ENCODE measurements at places on chromosomes 1 and 21.
A peak's percentile ranks its signal among the peaks of the same experiment; 100 is the strongest.

DNA sequence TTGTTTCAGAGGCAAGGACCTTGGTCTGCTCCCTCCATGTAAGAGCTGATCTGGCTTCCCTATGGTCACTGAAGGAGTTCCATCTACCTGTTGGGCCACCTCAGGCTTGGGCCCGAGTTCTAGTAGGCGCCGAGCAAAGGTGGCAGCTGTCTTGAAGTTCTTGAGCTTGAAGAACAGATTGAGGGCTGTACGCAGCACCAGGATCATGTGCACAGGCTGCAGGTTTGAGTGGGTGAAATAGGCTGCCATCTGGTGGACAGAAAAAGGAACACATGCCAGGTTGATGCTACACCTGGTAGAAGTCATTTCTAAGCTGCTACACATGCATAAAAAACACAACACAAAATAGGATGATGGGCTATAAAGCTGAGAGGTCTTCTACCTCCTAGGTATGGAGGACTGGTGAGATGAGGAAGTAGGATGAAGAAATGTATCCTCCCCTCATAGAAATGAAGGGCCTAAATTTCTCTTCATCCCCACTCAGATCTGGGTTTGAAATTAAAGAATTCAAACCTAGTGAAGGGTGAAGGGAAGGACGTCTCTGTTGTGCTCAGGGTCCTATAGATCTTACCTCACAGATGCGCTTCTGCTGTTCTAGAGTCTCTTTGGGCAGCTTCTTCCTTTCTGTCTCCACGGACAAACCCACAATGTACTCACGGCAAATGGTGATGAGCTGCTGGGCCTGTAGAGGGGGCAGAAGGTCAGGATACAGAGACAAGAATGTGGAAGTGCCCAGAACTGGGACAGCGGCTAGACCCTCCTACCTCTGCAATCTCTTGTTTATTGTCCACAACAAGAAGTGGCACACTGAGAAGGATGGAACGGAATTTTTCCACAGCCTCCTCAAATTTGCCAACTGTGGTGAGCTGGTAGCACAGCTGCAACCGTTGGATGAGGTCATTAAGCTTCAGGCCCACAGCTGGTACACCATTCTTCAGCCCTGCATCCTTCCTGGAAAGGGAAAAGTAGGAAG is 6.6 kb upstream of the PEX19 start:
- peak; percentile 62 for DNase-seq

DNA sequence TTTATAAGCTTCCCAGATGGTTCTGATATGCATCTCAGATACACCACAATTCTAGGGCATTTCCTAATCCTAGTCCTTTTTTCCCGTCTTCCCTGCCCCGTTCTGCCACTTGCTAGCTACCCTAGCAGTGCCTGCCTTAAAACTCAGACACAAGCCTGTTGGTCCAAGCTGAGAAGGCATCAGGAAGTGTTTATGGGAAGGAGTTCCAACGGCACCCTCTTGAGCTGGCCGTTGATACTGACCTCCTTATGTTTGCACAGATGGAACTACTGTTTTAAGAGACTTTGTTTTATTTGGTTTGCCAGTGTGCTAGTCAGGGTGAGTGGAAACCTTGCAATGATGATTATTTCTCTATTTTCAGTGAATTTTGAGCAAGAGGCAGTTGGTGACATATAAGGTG is 67.2 kb downstream of the UCK2 start:
- no peak for DNase-seq

- no peak for DNase-seq
Observed at GRCh38 chr1:226029093-226029496, 30.0 kb upstream of the SDE2 start.

GRCh38 chr1:85611425-85611824 is 30.9 kb downstream of the CCN1 start:
- DNase-seq = no peak

GRCh38 chr21:25568246-25568645 is 39.0 kb downstream of the MRPL39 start:
- peak; percentile 66 for DNase-seq

- no peak for DNase-seq
Observed at GRCh38 chr1:117567976-117568375, 37.9 kb upstream of the TENT5C start.

- DNase-seq = no peak
Observed at GRCh38 chr1:212355230-212355969, 59.3 kb downstream of the PACC1 start.

GRCh38 chr1:233238884-233239431 is 56.6 kb downstream of the PCNX2 start:
- DNase-seq = no peak

GRCh38 chr1:203589171-203589570 is 37.5 kb upstream of the ATP2B4 start:
- DNase-seq = no peak

DNA sequence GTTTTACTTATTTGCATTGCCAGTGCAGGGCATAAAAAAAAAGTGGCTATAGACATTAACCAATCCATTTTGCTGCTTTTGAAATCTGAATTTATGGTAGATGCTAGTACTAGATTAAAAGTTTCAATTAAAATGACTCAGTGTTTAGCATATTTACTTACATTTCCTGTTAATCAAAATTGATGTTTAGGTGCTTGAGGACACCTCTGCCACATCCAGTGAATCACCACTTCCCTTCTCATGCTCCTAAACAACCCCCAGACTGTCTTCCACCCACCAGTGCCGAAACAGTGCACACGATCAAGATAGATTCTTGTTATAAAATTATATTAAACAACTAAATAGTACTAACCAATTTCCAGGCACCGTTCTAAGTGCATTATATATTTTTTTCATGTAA is 32.7 kb downstream of the HSD17B7 start:
- no peak for DNase-seq

- no peak for DNase-seq
Observed at GRCh38 chr1:51916587-51917405, 38.3 kb upstream of the NRDC start.

DNA sequence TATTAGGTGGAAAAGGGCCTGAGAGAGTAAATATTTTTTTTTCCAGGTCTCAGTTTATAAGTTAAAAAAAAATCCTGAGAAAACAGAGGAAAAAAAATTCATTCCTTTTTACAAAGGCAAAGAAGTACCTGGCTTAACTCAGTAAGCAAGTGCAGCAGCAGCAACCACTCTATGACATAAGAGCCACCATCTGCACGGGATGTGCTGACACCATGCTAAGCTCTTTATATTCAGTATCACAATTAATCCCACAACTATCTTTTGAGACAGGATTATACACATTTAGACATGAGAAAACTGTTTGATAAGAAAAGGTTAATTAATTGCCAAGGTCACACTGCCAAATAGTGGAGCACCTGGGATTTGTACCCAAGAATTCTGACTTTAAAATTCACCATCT is 13.4 kb upstream of the DPT start:
- no peak for DNase-seq

GRCh38 chr1:225977937-225978748 is 21.0 kb downstream of the SDE2 start:
- no peak for DNase-seq

GRCh38 chr1:160808289-160808688 is 12.3 kb downstream of the LY9 start:
- no peak for DNase-seq

DNA sequence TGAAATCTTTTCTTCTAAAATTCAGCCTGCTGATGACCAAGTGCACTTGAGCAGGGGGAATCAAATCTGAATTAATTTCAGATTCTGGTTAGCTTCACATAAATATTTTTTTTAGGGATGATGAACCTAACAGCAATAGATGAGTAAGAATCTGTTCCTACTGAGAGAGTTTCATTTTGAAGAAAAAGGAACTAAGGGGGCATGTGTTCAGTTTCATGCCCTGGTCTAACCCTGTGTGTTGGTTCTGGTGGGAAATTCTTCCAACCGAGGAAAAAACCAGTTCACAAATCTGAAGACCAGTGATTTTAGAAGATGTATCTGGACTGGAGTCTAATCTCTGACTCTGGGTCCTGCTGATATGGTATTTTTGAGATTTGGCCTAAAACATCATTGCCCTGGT is 13.7 kb downstream of the SELL start:
- no peak for DNase-seq

GRCh38 chr1:7335224-7335879 is 435.7 kb upstream of the VAMP3 start:
- DNase-seq = no peak

DNA sequence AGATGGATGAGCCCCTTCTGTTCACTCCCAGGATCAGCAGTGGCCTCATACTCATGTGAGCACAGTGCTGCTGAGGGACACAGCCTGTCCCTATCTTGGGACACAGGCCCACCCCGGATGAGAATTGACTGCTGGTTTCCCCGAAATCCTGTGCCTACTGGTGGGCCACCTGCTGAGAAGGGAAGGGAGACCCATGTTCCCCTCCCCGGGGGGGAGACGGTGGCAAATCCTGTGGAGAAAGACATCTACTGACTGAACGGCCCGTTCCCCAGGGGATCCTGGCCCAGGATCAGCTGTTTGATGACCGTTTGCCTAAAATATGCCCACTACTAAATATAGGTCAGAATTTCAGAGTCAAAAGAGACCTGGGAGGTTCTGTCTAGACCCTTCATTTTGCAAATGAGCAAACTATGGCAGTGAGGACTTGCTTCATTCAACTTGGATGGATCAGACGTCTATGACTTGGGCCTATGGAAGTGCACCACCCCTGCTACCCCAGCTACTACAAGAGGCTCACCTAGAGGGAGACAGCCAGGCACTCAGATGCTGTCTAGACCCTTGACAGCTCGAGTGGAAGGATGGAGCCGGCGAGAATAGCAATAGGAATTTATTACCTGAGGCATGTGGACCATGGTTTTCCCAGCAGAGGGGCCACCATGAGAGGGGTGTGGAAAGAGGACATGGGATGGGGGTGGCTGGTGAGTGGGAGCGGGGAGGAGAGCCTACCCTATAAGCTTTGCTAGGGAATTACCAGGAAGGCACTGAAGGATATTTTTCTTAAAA is 15.6 kb upstream of the THEMIS2 start:
- DNase-seq = no peak

- DNase-seq = no peak
Observed at GRCh38 chr1:174748586-174748985, 251.2 kb upstream of the CACYBP start.

DNA sequence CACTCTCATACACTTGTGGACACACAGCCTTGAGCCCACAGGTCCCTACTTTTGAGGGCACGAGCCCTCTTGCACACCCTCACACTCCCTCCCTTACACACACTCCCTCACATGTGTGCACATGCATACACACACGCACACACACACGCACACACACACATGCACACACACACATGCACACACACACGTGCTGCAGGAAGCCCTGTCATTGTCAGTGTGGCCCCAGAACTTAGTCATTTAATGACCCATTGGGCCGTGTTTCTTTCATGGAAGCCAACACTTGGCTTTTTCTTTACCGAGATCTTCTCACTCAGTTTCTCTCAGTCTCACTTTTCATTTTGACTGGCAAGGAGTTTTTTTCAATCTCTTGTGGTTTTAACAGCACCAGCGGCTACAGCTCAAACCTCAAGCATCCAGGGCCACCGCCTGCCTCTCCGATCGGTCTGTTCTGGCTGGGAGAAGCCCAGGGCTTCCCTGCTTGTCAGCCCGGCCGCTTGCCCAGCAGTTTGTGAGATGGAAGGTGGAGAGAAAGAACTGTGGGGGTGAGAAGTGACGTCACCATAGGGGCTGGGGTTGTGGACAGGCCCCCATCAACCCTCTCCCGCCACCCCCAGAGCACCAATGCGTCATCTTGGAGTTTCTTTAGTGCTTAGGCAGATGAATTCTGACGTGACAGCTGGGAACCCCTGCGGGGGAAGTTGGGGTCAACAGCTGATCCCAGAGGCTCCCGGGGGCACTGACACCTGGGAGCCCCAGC is 15.8 kb upstream of the TNFRSF8 start:
- no peak for DNase-seq

DNA sequence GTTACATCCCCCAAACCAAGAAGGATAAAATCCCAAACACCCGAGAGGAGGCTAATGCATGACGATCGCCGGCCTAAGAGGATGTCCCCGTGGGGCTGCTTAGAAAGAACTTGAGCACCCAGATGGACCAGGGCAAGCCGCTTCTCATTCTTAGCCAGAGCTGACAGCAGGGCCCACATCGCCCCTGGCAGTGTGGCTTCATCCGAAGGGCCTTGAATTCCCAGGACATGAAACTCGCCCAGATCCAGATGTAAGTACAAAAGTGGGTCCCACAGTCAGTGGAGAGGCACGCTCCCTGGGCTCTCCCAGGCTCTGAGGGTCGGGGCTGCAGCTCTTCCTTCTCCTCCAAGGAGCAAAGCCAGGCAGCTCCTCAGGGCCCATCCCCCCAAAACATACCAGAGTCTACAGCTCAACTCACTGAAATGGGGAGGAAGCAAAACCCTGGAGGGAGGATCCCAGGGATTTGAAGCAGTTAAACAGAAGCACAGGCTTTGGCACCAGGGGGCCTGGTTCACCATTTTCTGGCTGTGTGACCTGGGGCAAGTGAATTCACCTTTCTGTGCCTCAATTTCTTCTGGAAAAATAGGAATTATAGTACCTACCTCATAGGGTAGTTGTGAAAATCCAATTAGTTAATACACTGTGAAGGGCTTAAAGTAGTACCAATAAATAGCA is 85.6 kb downstream of the MAN1C1 start:
- DNase-seq = no peak
